ENCODE measurements at places on chromosomes 16 and 17.

- DNase-seq = no peak
Observed at GRCh38 chr17:6430769-6431168, 4.2 kb downstream of the AIPL1 start.

- DNase-seq = no peak
Observed at GRCh38 chr17:67440277-67441051, 63.4 kb downstream of the PITPNC1 start.

DNA sequence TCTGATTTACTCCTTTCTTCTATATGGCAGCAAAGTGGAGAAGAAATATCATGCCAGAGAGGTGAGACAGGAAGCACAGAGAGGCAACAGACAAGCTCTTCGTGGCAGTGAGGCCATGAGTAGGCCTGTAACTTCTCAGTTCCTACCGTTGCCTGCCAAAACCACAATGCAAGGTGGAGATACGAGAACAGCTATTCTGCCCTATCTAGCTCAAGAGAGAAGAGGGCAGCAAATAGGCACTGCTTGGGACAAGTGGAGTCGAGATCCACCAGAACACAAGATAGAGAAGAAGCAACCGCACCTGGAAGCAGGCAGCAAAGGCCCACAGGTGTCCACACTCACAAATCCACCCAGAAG, 24.8 kb downstream of the RANBP10 start:
- DNase-seq = no peak

GRCh38 chr17:32142857-32143526, 690 bp downstream of the RHOT1 start:
- DNase-seq = peak; percentile 51

DNA sequence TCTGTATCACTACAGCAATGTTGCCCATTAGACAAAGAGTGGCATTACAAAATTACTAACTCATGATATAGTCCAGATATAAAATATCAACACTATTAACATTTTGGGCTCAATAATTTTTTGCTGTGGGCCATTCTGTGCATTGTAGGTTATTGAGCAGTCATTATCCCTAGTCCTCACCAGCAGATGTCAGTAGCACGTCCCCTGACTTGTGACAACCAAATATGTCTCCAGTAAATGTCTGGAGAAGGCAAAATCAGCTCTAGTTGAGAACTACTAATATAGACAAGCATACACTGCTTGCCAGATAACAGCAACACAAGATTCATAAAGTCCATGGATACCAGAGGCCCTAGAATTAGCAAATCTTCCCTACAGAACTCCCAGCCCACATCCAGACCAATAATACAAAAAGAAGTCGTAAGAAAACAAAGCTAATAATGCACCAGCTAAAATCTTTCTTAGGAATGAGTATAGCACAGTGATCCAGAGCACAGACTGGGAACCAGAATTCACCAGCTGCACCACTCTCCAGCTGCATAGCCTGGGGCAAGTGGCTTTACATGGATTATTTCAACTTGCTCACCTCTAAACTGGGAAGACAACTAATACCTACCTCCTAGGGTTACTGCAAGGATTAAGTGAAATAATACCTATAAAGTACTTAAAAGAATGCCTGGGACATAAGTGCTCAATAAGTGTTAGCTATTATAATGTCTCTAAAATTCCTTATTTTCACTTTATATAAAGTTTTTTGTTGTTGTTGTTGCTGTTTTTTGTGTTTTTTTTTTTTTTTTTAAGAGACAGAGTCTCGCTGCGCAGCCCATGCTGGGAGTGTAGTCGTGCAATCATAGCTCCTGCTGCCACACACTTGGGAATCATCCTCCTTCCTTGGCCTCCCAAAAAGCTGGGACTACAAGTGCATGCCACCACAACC, 23.7 kb downstream of the HELZ start:
- peak; percentile 54 for DNase-seq

- no peak for DNase-seq
Observed at GRCh38 chr17:66930933-66931332, 33.6 kb upstream of the CACNG4 start.

DNA sequence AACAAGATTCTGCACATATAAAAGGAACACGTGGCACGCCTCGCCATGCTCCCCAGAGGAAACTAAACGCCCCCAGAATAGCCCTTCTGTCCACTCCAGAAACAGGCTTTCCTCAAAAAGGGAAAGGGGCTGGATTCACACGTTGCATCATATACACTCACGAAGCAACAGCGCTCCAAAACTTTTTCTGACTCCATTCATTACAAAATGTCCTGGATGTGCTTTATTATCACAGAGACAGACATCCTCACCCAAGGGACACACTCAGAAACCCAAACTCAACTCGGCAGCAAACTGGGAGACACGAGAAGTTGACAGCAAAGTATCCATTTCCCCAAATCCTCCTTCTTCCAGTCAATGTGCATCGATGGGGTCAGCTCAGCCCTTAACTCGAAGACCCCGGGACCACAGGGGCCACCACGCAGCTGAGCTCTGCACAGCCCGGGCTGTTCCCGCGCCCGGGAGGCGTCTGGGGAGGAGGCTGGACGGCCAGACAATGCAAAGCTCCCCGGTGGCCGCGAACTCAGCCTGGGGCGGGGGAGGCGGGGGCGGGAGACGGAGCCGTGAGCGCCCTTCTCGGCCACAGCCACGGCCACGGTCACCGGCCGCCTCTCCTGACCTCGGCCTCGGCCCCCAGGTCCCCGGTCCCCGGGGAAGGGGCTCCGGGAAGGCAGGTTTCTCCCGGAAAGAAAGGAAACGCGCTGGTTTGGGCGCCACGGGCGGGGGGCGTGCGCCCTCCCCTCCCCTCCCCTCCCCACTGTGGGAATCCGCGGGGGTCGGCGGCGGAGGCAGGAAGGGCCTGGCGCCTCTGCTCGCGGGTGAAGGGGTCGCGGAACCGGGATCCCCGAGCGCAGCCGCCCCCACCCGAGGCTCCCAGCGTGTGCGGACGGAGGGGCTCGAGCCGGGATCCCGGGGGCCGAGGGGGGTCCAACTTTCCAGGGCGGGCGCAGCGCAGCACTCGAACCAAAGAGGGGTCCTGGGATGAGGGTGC, 1.2 kb downstream of the NXN start:
- DNase-seq = peak; percentile 21

GRCh38 chr16:75392906-75393305, 40.4 kb downstream of the CFDP1 start:
- no peak for DNase-seq

DNA sequence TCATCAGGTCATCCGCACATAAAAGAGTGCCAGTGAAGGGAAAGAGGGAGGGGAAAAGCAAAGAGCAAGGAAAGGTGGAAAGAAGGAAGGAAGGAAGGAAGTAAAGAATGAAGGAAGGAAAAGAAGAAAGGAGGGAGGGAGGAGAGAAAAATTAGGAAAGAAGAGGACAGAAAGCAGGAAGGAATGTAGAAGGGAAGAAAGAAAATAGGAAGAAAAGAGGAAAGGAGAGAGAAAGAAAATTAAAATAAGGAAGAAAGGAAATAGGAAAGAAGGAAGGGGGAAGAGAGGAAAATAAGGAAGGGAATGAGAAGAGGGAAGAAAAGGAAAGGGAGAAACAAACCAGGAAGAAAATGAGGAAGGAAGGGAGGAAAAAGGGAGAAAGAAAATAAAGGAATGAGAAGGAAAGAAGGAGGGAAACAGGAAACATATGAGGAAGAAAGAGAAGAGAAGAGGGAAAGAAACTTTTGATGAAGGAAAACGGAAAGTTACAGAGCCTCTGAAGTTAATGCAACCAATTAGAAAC, 212.6 kb downstream of the XYLT1 start:
- no peak for DNase-seq

GRCh38 chr17:7351665-7352502, at the start of gene KCTD11:
Gene KCTD11 (plus strand): TSS chr17:7352162.
- DNase-seq = peak; percentile 96

All from AG08395 (cell line).